ENCODE measurements at places on chromosomes 2 and 18. TPM values are rescaled to one million over a fixed set of nuclear protein-coding genes. Genes with fewer than 3 reads are reported as not detected.

- DNase-seq = no peak
- no peaks in the 10 kb centered on the region for H3K4me1 ChIP-seq
- H3K4me3 ChIP-seq = no peak overlapping the region
- H3K36me3 ChIP-seq = peaks cover 7% of the 10 kb centered on the region
- H3K27me3 ChIP-seq = no peaks in the 10 kb centered on the region
- H3K27ac ChIP-seq = no peak overlapping the region
Measured at GRCh38 chr2:65320946-65321345, 93.3 kb downstream of the ACTR2 start.

The SERPINB10 gene
- not detected for total RNA-seq

DNA sequence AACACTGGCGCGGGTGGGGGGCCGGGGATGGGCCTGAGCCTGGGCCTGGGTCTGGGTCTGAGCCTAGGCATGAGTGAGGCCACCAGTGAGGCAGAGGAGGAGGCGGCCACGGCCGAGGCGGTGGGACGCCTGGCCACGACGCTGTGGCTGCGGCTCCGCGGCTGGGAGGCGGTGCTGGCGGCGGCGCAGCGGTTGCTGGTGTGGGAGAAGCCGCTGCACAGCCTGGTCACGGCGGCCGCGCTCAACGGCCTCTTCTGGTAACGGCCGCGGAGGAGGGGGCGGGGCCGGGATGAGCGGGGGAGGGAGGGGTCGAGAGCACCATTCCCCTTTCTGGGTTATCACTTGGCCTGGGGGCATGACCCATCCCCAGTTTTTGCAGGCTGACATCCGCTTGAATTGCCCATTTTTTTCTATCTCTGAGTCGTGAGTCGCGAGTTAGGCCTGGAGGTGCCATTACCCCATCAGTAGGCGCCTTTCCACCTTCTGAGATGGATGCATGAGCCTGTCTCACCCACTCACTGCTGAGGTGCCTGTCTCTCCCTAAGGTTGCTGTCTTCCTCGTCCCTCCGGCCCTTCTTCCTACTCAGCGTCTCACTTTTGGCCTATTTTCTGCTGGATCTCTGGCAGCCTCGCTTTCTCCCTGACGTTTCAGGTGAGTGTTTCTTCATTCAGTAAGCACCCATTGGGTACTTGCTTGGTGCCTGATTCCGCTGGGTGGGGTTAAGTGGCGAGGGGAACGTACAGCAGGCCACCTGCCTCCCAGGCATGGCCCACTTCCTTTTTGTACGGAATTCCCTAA is 501 bp downstream of the RETREG2 start:
- H3K36me3 ChIP-seq = peaks cover 53% of the 10 kb centered on the region
- peak; percentile 60 for DNase-seq
- H3K27me3 ChIP-seq = no peaks in the 10 kb centered on the region
- peaks cover 34% of the 10 kb centered on the region for H3K4me1 ChIP-seq
- peak overlapping the region; percentile 99 for H3K4me3 ChIP-seq

- H3K27ac ChIP-seq = peak overlapping the region; percentile 72
- no peak for DNase-seq
- H3K4me1 ChIP-seq = peaks cover 56% of the 10 kb centered on the region
- H3K4me3 ChIP-seq = no peak overlapping the region
- no peaks in the 10 kb centered on the region for H3K36me3 ChIP-seq
- no peaks in the 10 kb centered on the region for H3K27me3 ChIP-seq
Measured at GRCh38 chr18:58316396-58317342, 272.6 kb downstream of the NEDD4L start.

GRCh38 chr2:118219611-118220010 is 131.3 kb downstream of the INSIG2 start:
- H3K27ac ChIP-seq = no peak overlapping the region
- peaks cover 20% of the 10 kb centered on the region for H3K27me3 ChIP-seq
- no peaks in the 10 kb centered on the region for H3K36me3 ChIP-seq
- H3K4me1 ChIP-seq = peaks cover 14% of the 10 kb centered on the region
- DNase-seq = no peak

DNA sequence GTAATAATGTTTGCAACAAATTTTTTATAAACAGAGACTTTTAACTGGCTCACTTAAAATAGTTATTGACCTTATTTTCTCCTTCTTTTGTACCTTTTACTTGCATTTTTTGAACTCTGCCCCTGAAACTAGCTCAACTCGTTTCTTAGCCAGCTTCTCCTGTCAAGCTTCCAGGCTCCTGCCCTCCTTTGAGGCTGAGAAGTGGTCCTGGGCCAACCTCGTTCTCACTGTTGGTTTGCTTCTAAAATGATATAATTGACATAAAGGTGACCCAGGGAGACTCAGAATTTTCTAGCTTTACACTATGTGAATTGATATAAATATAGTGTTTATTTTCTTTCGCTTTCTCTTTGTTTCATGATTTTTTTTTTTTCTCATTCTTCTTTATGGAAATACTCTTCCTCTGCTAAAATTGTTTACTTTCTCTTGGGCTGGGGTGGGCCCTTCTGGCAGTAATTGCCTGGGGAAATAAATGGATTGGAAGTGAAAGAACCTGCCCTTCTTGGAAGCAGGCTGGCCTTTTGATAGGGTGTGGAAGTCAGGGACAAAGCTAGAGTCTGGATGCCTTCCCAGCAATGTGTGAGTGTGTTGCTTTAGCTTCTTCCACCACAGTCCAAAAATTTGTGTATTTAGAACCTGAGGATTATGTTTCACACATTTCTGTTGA is 30.7 kb downstream of the GPD2 start:
- no peak overlapping the region for H3K4me3 ChIP-seq
- peak overlapping the region; percentile 52 for H3K27ac ChIP-seq
- H3K27me3 ChIP-seq = no peaks in the 10 kb centered on the region
- no peaks in the 10 kb centered on the region for H3K36me3 ChIP-seq
- H3K4me1 ChIP-seq = peaks cover 38% of the 10 kb centered on the region

DNA sequence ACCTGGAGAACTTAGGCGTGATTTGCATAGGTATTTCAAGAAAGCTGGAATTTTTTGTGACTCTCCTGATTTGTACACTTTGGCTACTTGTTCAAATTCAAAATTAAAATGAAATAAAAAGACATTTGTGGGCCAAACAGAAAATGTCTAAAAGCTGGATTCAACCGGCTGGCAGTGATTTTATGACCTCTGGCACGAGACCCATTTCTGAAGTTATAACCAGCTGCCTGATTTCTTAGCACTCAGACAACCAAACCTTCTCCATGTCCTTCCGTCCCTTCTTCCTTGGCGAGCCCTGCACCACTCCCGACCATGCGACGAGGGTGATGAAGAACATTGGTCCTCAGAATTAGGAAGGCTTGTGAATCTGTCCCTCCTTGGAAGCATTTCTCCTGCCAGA is 19.7 kb downstream of the PKDCC start:
- no peaks in the 10 kb centered on the region for H3K36me3 ChIP-seq
- no peak for DNase-seq
- H3K4me1 ChIP-seq = peaks cover 17% of the 10 kb centered on the region
- no peak overlapping the region for H3K27ac ChIP-seq
- H3K27me3 ChIP-seq = no peaks in the 10 kb centered on the region

- no peaks in the 10 kb centered on the region for H3K27me3 ChIP-seq
- no peak overlapping the region for H3K4me3 ChIP-seq
- H3K4me1 ChIP-seq = peaks cover 33% of the 10 kb centered on the region
- DNase-seq = no peak
- no peaks in the 10 kb centered on the region for H3K36me3 ChIP-seq
Measured at GRCh38 chr2:38079116-38080052, 3.4 kb upstream of the CYP1B1 start.

GRCh38 chr2:114031605-114032505 is 142.0 kb downstream of the ACTR3 start:
- H3K36me3 ChIP-seq = no peaks in the 10 kb centered on the region
- H3K27ac ChIP-seq = no peak overlapping the region
- no peaks in the 10 kb centered on the region for H3K4me1 ChIP-seq

- no peak overlapping the region for H3K27ac ChIP-seq
- peaks cover 29% of the 10 kb centered on the region for H3K4me1 ChIP-seq
- no peaks in the 10 kb centered on the region for H3K36me3 ChIP-seq
- no peak overlapping the region for H3K4me3 ChIP-seq
- DNase-seq = peak; percentile 66
Measured at GRCh38 chr2:240297256-240298116, 138.0 kb upstream of the GPC1 start.

- no peaks in the 10 kb centered on the region for H3K36me3 ChIP-seq
- no peak overlapping the region for H3K4me3 ChIP-seq
- DNase-seq = no peak
- H3K27me3 ChIP-seq = no peaks in the 10 kb centered on the region
- no peak overlapping the region for H3K27ac ChIP-seq
Measured at GRCh38 chr2:193988784-193989183, 1668.2 kb upstream of the SLC39A10 start.

DNA sequence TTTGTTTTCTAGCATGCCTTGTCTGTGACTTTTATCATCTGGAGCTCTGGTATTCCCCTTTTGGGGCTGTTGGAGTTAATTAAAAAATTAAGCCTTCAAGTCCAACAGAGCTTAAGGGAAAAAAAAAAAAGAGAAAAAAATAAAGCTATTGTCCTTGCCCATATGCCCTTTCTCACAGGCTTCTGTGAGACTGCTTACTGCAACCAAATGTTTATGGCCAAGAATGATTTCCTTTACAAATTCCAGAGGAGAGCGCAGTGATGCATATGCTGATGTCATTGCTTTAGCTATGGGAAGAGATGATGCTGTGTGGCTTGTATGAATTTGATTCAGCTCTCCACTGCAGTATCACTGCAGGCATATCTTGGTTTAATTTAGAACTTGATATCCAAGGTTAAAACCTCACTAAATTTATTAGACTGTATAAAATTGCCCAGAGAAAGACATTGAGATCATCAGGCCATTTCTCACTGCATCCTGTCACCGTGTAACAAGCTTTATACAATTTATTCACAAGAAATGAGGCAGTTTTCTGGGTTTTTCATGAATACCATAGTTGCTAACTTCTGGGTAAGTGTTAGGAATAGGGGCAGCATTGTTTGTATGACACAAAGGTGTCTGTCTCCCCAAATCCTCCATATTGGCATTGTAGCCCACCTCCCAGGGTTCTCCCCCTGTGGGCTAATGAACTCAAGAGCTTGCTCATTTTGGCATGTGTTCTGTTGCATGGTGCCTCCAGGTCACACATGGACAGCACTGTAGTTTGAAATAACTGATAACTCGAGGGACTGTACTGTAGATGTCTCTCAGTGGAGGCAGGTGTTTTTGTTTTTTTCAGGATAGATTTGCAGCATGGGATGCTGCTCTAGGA is 85.0 kb downstream of the TANC1 start:
- peaks cover 62% of the 10 kb centered on the region for H3K4me1 ChIP-seq
- H3K27me3 ChIP-seq = no peaks in the 10 kb centered on the region
- H3K36me3 ChIP-seq = no peaks in the 10 kb centered on the region
- DNase-seq = no peak
- no peak overlapping the region for H3K4me3 ChIP-seq

The TPRKB gene
- 28.3 TPM for total RNA-seq

DNA sequence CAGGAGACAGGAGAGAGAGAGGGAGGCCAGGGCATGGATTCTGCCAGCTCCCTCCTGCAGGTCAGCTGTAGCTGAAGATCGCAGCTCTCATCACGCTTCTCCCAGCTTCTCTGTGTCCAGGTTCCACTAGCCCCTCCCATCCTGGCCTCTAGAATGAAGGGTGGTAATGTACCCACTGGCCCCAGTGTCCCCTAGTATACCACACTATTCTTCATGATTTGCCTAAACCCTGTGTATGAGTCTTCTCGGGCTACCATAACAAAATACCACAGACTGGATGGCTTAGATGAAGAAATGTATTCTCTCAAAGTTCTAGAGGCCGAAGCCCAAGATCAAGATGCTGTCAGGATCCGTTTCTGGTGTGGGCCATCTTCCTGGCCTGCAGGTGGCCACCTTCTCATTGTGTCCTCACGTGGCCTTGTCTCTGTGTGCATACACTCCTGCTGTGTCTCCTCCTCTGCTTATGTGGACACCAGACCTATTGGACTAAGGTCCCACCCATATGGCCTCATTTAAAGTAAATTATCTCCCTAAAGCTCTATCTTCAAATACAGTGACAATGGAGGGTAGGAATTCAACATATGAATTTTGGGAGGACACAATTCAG is 77.3 kb downstream of the TNFRSF11A start:
- H3K4me1 ChIP-seq = no peaks in the 10 kb centered on the region
- H3K27me3 ChIP-seq = no peaks in the 10 kb centered on the region
- no peak overlapping the region for H3K27ac ChIP-seq
- DNase-seq = no peak
- no peaks in the 10 kb centered on the region for H3K36me3 ChIP-seq

GRCh38 chr18:32530947-32531651 is 60.4 kb upstream of the GAREM1 start:
- H3K4me1 ChIP-seq = no peaks in the 10 kb centered on the region
- H3K4me3 ChIP-seq = no peak overlapping the region
- no peaks in the 10 kb centered on the region for H3K27me3 ChIP-seq
- H3K36me3 ChIP-seq = no peaks in the 10 kb centered on the region
- no peak for DNase-seq
- no peak overlapping the region for H3K27ac ChIP-seq

The REG3A gene
- total RNA-seq = not detected

The CCBE1 gene
- 0.44 TPM for total RNA-seq

DNA sequence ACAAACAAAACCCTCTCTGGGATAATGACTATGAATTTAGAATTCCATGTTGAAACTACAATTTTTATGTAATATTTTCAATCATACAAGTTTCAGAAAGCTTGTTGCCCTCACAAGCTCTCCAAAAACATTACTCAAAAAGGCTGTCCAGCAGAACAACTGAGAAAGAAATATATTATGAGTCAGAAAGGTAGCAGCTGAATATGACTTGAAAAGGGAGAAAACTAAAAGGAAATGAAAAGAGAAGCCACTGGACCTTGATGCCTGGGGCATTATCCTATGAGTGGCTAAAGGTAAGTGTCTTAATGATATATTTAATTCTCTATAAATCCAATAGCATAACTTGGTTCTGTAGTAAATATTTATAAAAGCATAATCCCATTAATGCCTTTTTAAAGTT is 61.8 kb downstream of the NXPH2 start:
- no peak for DNase-seq
- no peaks in the 10 kb centered on the region for H3K4me1 ChIP-seq
- no peak overlapping the region for H3K27ac ChIP-seq
- H3K4me3 ChIP-seq = no peak overlapping the region
- no peaks in the 10 kb centered on the region for H3K36me3 ChIP-seq

The SERPINE2 gene
- 54.3 TPM for total RNA-seq

The INHBB gene
- total RNA-seq = 0.74 TPM

The PCARE gene
- total RNA-seq = 0.79 TPM
